ENCODE measurements at places on chromosomes 16 and 17.

DNA sequence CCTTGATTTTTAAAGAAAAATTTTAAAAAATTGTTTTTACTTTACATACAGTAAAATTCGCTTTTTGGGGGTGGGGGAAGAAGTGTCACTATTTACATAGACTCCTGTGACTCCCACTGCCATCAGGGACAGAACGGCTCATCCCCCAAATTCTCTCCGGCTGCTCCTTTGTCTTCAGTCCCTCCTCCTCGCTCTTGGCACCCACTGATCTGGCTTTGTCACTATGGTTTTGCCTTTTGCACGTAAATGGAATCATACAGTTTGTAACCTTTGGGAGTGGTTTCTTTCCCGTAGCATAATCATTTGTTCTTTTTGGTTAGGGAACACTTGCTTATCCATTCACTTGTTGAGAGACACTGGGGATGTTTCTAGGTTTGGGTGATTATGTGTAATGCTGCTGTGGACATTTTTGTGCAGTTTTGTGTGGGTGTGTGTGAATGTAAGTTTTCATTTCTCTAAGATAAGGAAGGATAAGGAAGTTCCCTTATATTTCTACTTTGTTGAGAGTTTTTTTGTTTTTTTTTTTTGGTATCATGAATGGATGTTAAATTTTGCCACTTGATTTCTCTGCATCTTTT is 27.4 kb downstream of the RAB11FIP4 start:
- peak; percentile 67 for DNase-seq

GRCh38 chr17:18267927-18268711 is 7.7 kb downstream of the MIEF2 start:
- DNase-seq, result no peak

- DNase-seq, result no peak
These were observed 218.0 kb upstream of the CNTNAP4 start for GRCh38 chr16:76059186-76059585.

DNA sequence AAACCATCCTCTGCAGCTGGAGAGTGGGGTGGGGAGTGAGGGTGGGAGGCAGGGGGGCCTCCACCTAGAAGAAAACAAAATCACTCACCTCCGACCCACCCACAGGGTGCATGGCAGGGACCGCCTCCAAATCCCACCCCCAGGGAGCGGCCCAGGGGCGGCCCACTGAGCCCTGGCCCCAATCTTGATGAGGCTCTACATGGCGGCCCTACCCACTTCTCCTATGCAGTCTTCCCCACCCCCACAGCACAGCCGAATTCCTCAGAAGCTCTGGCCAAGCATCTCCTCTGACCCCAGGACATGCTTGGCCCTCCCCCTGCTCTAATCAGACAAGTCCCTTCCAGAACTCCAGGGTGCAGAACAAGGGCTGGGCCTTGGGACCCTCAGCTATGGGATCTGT is 18.2 kb upstream of the FASN start:
- DNase-seq, result no peak

DNA sequence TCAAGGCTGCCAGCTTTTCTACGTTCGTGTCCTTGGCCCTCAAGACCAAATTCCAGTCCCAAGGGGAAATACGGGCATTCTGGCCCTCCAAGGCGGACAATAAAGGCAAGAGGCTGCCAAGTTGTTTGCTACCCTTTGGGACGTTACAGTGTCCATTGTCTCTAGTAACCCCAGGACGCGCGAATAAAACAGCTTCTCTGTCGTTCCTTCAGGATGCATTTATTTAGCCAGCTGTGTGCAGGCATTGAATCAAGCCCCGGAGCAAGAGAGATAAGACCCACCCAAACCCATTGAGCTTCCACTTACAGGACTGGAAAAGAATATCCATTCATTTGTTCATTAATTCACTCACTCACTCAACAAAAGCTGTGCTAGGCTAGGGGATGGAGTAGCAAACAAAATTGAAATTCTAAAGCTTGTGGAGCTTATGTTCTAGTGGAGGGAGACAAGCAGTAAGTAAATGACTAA is 656 bp downstream of the MRPL58 start:
- no peak for DNase-seq

- DNase-seq, result no peak
These were observed 58.3 kb downstream of the TNRC6C start for GRCh38 chr17:78016852-78017251.

DNA sequence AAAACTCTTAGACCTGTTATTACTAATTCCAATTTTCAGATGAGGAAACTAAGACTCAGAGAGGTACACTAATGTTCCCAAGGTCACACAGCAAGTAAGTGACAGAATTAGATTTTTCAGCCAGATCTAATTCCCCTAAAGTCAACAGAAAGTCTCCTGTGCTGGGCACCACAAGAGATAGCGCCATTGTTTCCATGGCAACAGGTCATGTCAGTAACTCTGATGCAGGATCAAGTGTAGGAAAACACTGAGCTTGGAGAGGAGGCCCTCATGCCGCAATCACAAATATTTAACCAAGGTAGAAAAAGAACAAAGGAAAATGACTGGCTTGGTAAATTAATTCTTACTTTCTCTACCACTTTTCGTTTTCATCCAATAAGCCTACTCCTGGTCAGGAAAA is 166.0 kb upstream of the CDH13 start:
- DNase-seq, result no peak

DNA sequence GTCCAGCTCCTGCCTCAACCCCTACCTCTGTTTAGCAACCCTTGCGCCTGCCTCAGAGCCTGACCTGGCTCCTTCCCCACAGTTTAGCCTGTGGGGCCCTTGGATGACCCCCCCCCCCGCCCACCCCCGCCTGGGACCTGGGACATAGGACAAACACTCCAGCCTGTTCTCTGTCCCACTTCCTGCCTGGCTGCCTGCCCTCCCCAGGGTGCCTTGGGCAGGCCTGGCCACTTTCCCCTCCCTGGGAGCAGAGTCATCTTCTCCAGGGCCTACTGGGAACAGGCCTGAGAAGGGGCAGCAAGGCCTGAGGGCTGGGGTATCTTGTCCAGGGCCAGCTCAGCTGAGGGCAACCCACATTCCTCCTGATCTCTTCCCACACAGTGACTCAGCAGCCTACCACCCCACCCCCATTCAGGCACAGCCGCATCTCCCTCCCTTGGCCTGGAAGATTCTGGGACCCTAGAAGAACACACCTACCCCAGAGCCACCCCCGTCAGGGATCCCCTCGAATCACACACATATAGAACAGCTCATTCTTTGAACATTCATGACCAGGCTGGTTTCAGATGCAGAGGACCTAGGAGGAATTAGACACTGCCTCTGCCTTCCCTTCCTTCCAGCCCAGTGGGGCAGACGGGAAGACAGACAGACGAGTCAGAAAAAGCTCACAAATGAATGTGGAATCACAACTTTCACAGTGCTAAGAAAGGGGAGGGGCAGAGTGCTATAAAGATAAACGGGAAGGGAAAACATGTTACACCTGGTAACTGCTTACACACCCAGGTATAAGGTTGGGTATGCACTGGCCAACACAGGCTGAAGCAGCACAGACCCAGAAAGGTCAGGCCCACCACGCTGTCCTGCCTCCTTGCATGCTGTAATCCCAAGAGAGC is 6.0 kb downstream of the FHOD1 start:
- DNase-seq, result peak; percentile 45

DNA sequence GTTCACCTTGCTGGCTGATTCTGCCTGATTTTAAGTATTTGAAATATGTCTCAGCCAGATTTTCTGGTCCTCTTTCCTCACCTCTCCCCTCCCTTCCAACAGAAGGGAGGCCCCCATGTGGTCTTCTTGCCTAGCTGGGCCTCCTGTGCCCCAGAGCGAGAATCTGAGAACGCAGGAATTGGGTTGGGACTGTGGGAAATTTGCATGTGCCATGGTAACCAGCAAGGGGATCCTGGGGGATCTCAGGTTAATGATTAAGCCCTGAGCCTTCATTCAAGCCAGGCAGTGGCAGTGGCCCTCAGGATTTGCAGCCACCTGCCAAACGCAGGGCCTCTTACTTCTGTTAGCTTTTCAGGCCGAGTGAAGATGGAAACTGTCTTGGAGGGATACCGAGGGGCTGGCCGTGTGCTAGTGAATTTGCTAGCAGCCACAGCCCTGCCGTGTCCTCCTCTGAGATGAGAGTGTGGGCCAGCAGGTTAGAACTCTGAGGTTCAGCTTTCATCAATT is 40.2 kb downstream of the KSR1 start:
- no peak for DNase-seq

DNA sequence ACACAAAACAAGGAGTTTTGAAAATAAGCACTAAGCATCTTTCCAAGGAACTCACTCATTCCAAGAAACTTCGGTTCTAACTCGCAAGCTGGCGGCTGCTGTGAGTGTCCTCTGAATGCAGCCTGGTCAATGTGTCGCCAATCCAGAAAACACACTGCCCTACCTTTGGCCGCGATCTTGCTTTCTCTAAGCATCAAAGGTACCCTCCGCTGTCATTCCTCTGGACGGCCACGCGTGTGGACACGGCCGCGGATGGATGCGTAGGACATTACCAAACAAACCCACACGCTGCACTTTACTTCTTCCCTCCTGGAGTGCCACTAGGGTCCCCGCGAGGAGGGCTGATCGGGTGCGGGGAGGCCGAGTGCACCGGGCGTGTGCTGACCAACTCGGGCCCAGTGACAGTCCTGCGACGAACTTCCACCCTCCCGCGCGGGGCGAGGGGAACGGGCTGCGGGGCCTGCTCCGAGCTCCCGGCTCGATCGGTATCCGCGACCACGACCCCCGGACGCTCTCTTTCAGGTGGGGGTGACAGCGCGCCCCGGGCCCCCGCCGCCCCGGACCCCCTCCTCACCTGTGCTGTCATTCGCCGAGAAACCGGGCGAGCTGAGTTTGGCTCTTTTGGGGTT is 1.1 kb downstream of the CREBBP start:
- peak; percentile 31 for DNase-seq

DNA sequence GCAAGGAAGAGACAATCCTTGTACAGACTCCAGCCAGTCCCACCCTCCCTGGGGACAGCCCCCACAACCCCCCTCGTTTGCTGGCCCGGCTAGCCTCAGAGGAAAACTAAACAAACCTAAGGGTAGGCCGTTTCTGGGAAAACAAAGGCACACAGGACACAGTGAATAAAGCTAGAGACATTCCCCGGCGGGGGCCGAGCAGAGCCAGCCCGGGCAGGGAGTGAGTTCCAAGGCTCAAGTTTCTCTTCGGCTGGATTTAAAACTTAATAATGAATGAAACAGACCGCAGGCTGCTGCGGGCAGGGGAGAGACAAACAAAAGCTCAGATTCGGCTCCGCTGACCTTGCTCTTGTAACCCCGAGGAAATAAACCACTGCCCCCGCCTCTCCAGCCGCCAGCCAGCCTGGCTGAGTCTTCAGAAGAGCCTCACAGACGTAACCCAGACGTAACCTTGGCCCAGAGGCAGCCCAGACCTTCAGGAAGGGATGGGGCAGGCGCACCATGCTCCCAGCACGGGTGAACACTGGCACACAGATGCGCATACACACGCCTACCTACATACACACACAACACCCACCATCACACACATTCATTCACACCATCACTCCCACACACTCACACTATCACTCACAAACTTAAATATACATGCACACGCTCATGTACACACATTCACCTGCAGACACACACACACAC is 216.0 kb downstream of the ZNF423 start:
- no peak for DNase-seq

- DNase-seq, result no peak
These were observed 365.7 kb upstream of the PMFBP1 start for GRCh38 chr16:72537664-72538063.
